ENCODE measurements at places on chromosomes 2 and 18. TPM values are rescaled to one million over a fixed set of nuclear protein-coding genes. Genes with fewer than 3 reads are reported as not detected.

The UGT1A10 gene
- total RNA-seq: not detected

The UGT1A4 gene
- not detected for total RNA-seq

The ZSWIM2 gene
- not detected for total RNA-seq

The ANKRD39 gene
- 15.2 TPM for total RNA-seq

The SGPP2 gene
- total RNA-seq: 1.0 TPM

The SIX2 gene
- total RNA-seq: 0.89 TPM
